ENCODE measurements at places on chromosomes 1 and 21.
A peak's percentile ranks its signal among the peaks of the same experiment; 100 is the strongest.

DNA sequence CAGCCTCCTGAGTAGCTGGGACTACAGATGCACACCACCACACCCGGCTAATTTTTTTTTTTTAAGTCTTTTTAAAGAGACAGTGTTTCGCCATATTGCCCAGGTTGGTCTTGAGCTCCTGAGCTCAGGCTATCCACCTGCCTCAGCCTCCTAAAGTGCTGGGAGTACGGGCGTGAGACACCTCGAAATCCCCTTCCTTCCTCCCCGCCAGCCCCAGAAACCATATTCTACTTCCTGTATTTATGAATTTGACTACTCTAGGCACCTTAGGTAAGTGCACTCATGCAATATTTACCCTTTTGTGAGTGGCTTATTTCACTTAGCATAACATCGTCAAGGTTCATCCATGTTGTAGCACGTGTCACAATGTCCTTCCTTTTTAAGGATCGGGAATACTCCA lies 6.9 kb upstream of the LRP8 start:
- no peak for DNase-seq

DNA sequence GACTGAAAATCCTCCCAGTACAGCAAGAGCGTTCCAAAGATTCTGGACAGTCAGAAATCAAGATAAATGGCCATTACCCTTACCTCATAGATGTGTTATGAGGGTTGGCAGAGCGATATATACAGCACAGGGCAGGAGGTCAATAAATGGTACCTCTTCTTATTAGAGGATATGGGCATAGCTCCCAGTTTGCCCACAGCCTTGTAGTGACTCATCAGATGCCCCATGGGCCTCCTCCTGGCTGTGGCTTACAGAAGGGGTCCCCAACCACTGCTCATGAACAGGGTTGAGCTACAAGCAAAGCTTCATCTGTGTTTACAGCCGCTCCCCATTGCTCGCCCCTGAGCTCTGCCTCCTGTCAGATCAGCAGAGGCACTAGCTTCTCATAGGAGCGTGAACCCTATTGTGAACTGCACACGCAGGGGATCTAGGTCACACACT lies 7.3 kb upstream of the IFNGR2 start:
- no peak for DNase-seq

DNA sequence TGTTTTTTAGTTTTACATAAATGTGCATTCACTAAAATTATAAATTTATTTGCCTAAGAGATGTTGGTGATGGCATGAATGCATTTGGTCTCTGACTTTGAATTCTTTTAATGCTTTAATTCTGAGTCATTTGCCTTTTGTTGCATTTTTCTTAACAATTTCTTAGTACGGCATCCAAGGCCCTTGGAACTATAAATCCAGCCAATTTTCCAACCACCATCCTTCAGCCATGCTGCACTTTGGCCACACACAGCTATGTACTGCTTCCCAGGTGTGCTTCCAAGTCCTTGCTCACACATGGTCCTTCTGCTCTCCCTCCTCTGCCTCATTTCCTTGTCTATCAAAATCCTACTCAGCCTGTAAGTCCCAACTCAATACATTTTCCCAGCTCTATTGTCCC lies 161.0 kb downstream of the DHRS3 start:
- no peak for DNase-seq

DNA sequence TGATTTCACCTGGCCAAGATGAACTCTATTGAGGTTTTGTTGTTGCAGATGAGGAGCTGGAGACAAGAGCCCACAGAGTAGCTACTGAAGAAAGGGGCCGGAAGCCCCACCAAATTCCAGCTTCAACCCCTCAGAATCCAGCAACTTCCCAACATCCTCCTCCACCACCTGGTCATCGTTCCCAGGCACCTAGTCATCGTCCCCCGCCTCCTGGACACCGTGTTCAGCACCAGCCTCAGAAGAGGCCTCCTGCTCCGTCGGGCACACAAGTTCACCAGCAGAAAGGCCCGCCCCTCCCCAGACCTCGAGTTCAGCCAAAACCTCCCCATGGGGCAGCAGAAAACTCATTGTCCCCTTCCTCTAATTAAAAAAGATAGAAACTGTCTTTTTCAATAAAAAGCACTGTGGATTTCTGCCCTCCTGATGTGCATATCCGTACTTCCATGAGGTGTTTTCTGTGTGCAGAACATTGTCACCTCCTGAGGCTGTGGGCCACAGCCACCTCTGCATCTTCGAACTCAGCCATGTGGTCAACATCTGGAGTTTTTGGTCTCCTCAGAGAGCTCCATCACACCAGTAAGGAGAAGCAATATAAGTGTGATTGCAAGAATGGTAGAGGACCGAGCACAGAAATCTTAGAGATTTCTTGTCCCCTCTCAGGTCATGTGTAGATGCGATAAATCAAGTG lies 14.3 kb downstream of the CD2 start:
- DNase-seq = no peak

DNA sequence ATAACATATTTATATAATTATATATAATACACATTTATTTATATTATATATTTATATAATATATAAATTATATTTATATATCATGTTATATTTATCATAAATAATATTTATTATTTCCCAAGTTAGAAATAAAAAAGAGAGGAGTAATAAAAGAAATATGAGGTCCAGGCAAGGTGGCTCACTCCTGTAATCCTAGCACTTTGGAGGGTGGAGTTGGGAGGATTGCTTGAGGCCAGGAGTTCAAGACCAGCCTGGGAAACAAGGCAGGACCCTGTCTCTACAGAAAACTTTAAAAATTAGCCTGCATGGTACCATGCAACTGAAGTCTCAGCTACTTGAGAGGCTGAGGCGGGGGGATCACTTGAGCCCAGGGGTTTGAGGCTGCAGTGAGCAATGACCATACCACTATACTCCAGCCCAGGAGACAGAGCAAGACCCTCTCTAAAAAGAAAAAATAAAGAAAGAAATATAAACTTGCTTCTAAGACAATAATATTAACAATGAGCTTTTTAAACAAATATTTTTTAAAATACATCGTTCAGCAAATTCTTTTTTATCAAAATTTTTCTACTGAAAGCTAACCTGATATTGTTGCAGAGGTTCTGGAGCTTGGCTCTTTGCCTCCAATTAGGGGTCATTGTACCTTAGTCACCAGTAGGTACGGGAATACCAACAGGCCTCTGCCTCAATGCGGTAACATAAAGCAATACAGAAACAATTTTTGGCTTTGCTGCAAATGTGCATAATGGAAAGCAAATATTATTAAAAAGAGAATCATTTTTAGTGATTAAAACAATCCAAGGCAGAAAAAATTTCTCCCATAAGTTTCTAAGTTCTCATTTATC lies 290.0 kb downstream of the SETD4 start:
- no peak for DNase-seq

- no peak for DNase-seq
These were observed 28.5 kb downstream of the SERINC2 start for GRCh38 chr1:31441558-31441957.

DNA sequence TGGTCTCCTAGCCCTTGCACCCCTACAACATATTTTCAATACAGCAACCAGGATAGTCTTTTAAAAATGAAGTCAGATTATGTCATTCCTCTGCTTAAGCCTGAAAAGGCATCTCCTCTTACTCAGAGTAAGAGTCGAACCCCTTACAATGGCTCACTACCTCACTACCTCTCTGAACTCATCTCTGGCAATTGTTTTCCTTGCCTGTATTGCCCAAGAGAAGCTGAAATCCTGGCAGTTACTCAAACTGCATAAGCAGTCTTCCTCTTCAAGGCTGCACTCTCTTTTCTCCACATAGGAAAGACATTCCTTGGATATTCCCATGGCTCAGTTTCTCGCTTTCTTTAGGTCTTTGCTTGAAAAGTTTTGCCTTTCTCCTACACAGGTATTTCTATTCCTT lies 22.7 kb downstream of the CLDN8 start:
- DNase-seq = no peak

GRCh38 chr1:193211539-193211938 lies 25.1 kb upstream of the B3GALT2 start:
- no peak for DNase-seq

- DNase-seq = no peak
These were observed 207.7 kb downstream of the BARHL2 start for GRCh38 chr1:90509225-90510048.

DNA sequence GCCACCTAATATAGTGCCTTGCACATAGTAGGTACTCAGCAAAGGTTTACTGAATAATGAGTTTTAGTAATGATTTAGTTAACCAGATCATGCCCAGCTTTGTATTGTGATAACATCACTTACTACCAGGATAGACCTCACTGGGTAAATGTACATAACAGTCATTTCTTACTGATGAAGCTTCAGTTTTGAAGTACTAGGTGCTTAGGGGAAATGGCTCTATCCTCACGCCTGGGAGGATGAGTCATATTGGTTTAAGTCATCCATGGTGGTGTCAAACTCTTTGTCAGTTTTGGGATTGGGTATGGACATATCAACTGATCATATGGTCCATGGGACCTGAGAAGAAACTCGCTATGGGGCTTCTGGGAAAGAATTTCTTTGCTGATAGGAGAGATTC lies 90.6 kb upstream of the USP24 start:
- no peak for DNase-seq

DNA sequence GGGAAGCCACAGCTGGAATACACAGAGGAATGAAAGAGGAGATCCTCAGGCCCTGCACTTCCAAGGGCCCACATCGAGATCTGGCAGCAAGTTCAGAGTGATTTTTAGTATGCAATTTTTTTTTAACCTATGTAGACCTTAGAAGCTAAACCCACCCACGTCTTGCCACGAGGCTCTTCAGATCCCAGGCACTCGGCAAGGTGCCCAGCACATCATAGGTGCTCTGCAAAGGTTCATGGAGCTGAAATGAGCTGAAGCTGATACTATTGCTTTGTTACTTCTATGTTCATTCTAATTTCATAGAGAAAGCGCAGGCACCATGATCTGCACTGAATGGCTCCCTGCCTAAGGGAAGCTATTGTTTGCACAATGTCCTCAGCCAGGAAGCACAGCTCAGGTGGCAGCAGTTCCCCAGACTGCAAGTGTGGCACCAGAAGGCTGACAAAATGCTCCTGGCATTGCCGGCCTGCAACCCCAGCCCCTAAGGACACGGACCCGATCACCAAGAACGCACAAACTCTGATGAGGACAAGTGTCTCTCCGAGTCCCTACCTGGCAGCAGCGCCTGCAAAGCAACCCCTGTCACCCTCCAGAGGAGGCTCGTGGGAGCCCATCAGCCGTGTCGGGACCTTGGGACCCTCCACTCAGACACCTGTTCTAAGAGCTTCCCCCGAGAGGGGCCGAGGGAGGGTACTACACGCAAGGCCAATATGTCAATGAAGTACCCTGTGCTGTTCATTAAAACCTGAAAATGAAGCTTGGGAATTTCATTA lies 264.2 kb downstream of the NPHP4 start:
- DNase-seq = no peak

GRCh38 chr1:21663248-21663950 lies 5.8 kb downstream of the RAP1GAP start:
- DNase-seq = no peak

DNA sequence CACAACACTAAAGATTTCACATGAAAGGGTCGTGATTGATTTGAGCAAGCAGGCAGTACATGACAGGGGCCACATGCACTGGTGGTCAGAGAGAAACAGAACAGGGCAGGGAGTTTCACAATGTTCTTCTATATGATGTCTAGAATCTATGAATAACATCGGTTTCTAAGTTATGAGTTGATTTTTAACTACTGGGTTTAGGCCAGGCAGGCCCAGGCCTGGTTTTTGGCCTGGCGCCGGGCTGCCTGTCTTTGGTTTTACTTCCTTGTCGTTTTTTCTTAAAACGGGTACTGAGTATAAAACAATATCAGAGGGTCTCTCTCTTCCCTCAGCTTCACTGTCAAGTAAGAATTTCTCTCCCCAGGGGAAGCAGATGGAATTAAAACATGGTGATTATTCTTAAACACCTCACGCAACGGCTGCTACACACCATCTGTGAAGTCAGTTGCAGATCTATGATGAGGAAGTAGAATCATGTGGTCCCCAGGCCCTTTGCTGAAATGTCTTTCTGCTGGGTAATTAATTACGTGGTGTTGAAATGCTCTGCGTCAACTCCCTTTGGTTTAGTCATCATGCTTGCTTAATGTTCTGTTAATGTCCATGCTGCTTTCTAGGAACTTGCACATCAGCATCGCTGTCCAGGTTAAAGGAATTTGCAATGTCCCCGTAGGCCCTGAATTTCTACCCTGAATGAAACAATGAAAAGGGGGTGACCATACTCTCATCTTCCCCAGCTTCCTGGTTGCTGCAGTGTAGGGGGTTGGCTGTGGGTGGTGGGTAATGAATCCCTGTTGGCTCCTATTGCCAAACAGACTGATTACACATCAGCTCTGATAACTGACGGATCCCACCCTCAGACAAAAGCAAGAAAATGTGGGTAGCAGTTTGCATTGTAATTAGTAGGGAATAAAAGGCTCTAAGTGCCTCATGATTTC lies 70.3 kb downstream of the SERINC2 start:
- no peak for DNase-seq

- no peak for DNase-seq
These were observed 30.6 kb upstream of the DDAH1 start for GRCh38 chr1:85495556-85495955.

GRCh38 chr1:242842094-242842493 lies 317.6 kb upstream of the PLD5 start:
- DNase-seq = no peak

- no peak for DNase-seq
These were observed 40.7 kb downstream of the CD2 start for GRCh38 chr1:116794804-116795481.

GRCh38 chr1:157363660-157364140 lies 188.6 kb downstream of the FCRL5 start:
- peak; percentile 53 for DNase-seq

DNA sequence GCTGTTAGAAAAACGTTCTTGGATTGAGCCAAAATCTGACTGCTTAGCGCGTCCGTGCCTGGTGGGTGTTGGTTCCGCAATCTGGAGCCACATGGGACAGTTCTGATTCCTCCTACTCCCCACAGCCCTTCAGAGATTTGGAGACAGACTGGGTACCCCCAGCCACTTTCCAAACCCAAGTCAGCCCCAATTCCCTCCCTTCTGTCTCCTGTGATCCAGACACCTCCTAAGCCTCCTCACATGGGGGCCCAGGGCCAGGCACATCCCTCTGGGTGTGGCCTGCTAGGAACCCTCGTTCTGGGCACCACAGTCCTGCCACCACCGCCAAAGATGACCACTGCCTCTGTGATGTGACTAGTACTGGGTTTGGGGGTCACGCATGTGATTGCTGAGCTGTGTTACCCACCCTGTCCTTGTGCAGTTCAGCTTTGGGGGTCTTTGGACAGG lies 4.8 kb downstream of the PLA2G5 start:
- DNase-seq = no peak

- DNase-seq = no peak
These were observed 39.0 kb downstream of the LPAR3 start for GRCh38 chr1:84853741-84854721.

GRCh38 chr1:67401443-67401842 lies 28.8 kb downstream of the SERBP1 start:
- no peak for DNase-seq
